ENCODE measurements at places on chromosomes 6 and 20.
A peak's percentile ranks its signal among the peaks of the same experiment; 100 is the strongest.

DNA sequence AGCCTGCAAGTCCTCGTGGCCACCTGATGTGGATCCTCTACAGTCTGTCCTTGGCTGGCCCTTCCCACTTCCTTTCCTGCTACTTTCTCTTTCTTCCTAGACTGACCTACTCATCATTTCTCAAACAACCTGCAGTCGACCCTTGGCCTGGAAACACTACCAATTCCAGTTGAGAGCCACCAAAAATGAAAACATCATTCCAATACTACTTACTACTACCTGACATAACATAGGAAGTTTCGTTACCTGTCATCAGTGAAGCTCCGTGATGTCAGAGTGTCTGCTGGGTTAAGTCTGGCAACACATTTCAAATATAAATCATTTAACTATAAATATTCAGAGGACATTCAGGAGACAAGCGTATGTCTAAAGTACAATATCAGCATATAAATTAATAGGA, 13.8 kb downstream of the GZF1 start:
- no peak for DNase-seq

DNA sequence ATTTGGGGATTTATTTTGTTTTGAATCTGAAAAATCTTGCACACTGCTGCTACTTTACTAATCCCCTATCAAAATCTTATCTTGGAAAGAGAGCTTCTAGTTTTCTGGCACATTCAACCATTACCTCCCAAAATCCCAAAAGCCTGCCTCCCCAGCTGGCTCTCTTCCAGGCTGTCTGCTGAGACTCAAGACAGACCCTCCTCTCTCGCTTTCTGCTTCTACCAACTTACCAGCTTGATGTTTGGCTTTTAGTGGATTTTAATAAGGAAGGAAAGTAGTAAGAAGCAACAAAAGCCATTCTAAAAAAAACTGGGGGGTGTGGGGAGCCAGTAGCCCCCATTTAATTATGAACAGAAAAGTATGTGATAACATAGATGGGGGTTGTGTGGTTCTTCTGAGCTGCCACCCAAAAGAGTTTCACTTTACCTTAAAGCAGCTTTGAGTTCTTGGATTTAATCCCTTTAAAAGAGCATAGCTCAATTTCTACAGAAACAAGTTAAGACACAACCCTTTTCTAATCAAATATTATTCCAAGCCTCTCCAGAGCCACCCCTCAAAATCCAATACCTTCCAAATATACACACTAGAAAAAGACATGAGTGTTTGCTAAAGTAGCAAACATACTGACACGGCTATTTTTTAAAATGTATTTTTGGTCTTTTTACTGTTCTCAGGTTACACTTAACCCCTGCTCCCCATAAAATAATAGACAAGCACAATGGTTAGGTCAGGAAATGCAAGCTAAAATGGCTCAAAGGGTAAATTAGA, 71.7 kb downstream of the ATP9A start:
- DNase-seq: peak; percentile 35

DNA sequence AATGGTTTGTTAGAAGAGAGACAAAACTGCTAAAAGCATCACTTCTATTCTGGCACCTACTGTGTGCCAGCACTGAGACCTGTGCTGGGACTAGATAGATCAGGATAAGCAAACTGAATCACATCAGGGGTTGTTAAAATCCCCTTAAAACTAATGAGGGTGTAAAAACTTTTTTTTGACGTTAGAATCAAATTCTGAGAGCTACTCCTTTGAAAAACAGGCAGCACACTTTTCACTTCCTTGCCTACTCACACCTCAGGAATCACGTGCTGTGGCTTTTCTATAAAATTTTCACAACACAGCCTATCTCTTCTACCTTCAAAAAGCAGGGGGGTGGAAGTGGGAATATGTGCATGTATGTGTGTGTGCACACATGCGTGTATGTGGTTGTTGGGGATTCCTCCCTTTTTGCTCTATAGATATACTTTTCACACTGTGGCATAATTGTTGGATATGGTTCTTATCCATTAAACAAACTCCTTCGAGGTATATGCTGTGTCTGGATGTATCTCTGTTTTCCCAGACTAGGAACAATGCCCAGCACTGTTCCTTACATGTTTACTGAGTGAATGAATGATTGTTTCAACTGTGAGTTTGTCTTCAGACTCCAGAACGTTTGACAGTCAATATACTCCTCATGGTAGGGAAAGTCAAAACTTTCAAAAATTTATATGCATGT, 105.4 kb downstream of the FYN start:
- DNase-seq: no peak

DNA sequence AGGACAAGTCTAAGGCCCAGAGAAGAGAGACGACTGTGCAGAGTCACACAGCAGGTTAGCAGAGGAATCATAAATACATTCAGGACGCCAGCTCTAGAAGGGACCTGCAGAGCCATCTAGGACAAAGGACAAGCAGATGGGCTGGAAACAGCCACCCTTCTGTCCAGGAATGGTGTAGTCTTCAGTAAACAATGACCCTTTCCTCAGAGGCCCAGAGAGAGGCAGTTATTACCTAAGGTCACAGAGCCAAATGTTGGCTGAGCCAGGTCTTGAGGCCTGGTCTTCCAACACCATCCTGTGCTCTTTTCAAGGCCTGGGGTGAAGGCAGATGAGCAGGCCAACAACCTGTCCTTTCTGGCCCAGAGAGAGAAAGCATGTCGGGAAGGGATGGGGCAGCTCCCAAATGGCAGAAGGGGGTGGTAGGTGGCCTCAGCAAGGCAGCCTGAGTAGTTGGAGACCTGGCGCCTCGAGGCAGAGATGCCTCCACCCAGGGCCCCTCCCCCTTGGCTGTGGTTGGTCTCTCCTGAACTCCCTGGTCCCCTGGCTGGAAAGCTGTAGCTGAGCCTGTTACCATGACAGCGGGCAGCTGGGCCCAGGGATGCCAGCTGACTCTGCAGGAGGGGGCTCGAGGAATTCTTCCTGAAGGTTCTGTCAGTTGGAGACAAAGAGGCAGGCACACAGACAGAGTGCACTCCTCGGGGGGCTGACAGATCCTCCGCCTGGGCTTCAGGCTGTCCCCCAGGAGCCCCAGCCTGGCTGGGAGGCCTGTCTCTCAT, 24.8 kb downstream of the EPB41L1 start:
- DNase-seq: no peak

DNA sequence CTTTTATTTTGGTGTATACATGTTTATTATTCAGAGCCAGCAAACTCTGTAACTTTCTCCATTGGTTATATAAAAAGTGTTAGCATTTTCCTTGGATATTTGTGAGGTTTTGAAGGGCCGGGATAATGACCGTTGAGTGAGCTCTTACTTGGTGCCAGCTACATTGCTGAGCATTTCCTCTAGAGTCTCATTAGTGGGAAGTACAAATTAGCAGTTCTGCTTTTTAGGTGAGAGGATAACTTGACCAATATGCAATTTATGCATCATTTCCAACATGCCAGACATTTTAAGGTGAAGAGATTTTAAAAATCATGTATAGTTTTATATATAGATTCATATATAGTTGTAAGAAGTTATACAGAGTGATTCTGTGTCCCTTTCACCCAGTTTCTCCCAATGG, 84.3 kb downstream of the CARMIL1 start:
- DNase-seq: no peak

- DNase-seq: no peak
These were observed 2.8 kb downstream of the ITPR3 start for GRCh38 chr6:33623895-33624381.

- no peak for DNase-seq
These were observed 84.6 kb downstream of the MRAP2 start for GRCh38 chr6:84118191-84118590.

GRCh38 chr6:151374036-151374683, 17.2 kb downstream of the ZBTB2 start:
- DNase-seq: peak; percentile 86

- no peak for DNase-seq
These were observed 98.4 kb upstream of the KCNG1 start for GRCh38 chr20:51121272-51121671.

GRCh38 chr6:111666847-111667246, 61.2 kb upstream of the TRAF3IP2 start:
- DNase-seq: peak; percentile 39

GRCh38 chr6:38236631-38237030, 403.1 kb downstream of the BTBD9 start:
- no peak for DNase-seq

- no peak for DNase-seq
These were observed 22.4 kb downstream of the SYNCRIP start for GRCh38 chr6:85620308-85620707.

DNA sequence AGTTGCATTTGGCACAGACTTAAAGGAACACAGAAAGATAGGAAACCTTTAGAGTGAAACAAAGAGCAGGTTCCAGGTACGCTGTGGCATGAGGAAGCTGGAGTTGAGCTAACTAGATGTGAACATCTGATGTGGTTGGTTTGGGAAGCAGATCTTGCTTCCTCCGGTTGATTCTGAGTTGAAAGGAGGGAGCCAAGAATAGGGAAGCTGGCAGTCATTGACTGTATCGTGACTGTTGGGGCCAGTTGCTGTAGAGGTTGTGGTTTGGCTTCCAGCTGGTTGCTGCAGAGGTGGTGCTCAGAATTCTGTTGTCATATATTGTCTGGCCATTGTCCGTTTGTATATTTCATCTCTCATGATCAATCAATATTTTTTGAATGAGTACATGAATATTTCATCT, 325.9 kb downstream of the PLCB1 start:
- DNase-seq: no peak

- DNase-seq: peak; percentile 86
These were observed 130.0 kb upstream of the SGK1 start for GRCh38 chr6:134447883-134448387.

GRCh38 chr6:44192428-44193041, 24.2 kb upstream of the MYMX start:
- DNase-seq: peak; percentile 28

DNA sequence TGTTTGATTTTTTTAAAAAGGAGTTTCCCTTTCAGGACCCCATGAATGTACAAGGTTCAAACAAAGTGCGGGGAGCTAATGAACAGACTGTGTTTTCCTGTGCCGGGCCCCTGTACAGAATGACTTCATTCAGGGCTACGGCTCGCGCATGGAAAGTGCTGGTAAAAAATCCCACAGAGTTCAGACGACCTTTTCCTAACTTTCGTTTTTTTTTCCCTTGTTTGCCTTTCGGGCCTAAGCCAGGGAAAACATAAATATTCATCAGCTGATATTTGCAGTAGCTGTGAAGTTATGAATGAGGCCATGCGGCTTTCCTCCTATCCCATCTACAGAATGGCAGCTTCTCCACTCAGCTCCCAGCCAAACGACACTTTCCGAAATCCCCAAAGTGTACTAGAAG, 74.0 kb downstream of the HAO1 start:
- no peak for DNase-seq

- no peak for DNase-seq
These were observed 75.9 kb upstream of the SPACA1 start for GRCh38 chr6:87971605-87972262.

- DNase-seq: no peak
These were observed 194.7 kb downstream of the PKHD1 start for GRCh38 chr6:51892750-51893149.

- DNase-seq: no peak
These were observed 18.4 kb downstream of the DLL1 start for GRCh38 chr6:170272341-170273065.

GRCh38 chr6:131116755-131117360, 18.4 kb upstream of the AKAP7 start:
- DNase-seq: peak; percentile 66

DNA sequence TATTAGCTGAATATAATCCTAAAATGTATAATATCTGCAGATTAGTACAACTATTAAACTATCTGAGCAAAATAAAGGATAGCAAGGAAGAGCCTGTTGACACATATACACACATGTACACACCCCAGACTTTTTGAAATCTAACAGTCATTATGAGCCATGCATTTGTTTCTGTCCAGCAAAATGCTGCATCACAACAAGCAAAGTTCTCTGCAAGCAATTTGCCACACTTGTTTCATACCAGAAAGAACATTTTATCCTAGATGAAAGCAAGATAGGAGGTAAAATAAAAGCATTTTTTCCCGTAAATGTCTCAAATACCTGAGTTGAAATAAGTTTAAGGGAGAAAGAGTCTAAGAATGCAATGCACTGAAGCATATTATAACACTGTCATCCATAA, 145.2 kb downstream of the COL21A1 start:
- no peak for DNase-seq

GRCh38 chr6:142728364-142728763, 216.6 kb downstream of the HIVEP2 start:
- peak; percentile 79 for DNase-seq

DNA sequence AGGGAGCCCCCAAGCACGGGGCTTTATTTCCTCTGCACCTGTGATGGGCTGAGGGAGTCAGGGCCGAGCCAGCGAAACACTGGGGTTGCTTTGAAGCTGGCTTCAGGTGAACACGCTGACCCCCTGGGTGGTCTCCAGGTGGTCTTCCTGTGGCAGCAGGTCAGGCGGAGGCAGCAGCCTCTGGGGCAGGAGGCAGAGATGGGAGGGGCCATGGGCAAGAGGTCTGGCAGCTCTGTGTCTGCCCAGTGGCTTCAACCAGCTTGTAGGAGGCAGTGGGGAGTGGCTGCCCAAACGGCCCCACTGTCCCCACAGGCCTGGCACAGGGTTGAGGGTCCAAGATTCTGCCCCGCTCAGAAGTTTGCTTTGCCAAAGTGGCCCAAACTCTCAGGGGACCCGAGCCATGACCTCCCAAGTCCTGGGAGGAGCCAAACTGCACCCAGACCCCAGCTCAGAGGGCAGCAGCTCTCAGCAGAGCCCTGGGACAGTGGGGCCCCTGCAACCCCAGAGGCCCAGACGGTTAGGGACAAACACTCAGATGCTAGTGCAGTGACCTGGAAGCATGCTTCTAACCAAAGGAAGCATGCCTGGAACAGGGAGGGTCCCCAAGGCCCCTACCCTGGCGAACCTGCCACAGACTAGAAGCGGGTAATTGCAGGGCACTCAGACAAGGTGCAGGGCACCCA, 15.3 kb downstream of the NTSR1 start:
- DNase-seq: no peak

DNA sequence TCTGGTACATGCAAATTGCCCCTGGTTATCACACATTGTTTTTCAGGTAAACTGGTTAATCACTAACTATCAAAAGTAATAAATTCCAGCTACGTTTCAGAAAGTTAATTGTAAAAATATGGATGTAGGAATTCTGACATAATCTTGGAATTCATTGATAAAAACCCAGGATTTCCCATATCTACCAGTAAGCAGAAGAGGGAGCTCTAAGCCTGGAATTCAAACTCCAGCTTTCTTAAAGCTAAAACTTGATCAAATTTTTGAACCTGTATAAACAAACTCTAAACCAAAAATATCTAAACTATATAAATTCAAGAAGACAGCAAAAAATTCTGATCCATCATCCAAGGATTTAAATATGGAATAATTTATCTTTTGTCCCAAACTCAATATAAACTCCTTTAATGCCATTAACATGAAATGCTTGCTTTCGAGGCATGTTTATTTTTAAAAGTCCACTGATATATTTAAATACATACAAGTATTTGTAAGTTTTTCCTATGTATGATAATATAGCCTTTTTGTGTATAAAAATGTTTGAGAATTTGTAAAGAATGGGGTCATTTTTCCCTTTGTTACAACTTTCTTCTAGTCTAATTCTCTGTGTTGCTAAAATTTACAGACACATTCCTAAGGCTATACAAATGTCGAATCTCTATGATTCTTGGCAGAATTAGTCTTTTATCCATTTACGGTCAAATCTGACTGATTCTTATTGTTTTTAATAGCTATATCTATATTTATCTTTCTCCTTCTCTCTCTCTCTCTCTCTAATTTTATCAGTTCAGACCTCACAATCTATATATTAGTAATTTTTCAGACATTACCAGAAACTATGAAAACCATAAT, 91.4 kb upstream of the RNF217 start:
- DNase-seq: peak; percentile 65

- peak; percentile 56 for DNase-seq
These were observed 104.9 kb upstream of the SLC22A23 start for GRCh38 chr6:3561725-3562124.

Data from lung microvascular endothelial cell (primary cell).